Stimulated activated CD4-positive, alpha-beta T cell treated with anti-CD3 and anti-CD28 coated beads, Interleukin-1b, Interleukin-23, amount 100 ng/mL, for 1 hour (primary cell): ENCODE measurements at places on chromosomes 7 and 10.

DNA sequence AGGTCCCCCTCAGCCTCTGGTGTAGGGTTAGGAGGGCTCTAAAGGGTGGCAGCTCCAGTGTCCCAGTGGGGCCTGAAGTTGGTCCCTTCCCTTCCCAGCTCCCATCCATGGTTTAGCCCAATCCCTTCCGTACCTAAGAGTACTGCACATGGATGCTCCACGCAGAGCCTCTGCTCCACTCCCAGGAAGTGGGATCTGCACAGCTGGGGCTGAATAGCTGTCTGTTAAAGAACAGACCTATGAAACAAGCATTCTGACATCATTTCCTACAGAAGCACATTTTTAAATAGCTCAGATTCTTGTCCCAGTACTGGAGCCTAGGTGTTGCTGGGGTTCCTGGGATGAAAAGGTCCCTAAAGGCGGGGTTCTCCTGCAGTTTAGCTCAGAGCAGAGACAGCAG lies 135.9 kb downstream of the ZMYND11 start:
- no peak for DNase-seq

DNA sequence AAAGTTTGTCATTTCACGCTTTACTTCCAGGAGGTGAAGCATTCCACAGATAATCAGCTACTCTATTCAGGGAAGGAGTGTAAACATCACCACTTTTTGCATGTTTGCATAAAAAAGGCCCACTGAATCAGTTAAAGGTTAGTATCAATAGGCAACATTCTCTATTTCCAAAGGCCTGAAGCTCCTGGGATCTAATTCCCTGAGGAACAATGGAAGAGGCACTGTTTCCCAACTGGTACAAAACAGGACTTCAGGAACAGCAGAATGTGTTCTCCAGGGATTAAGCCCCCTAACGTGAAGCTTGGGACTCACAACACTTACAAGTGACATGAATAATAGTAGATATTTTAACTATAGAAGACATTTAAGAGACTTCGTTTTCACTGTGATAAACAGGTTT lies 6.1 kb downstream of the LRRN3 start:
- no peak for DNase-seq

DNA sequence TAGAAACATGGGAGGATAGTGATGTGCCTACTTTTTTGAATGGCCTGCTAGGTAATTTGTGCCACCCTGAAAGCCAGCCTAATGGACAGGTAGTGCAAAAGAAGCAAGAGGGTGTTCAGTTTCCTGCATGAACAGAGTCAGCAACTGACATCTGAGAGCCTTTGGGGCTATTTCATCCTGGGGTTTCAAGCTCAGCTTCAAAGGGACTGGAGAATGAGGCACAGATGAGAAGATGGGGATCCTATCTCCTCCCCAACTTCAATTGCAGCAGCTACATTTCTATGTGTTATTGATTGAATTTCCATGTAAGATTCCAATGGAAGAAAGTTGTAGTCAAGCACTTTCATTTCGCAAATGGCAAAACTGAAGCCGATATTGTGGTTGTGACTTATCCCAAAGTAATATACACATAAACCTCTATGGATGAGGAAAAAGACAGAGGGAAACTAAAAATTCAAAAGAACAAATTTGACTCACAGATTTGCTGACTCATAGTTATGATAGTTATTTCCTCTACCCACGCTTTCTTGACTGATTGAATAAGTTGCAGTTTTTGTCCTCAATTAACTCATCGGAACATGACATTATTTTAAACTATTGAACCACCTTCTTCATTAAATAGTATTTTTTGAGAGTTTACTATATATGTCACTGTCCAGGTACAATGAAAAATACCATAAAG lies 42.6 kb upstream of the NRP1 start:
- no peak for DNase-seq

DNA sequence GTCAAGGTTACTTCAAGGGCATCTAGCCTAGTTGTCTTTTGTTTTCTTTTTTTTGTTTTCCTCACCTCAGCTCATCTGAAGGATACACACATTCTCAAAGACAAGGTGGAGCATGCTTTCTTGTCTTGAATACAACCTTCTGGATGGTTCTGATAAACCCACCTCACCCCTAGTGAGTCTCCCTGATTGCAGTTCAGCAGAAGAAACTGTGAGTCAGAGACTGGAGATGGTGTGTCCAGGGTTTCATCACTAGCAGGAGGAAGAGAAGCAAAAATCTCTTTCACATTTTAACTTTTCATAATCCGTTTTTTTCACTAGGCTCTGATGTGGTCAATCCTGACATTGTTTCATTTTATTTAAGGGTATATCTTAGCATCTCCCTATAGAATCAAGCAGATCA lies 143.0 kb upstream of the NRBF2 start:
- DNase-seq = no peak

DNA sequence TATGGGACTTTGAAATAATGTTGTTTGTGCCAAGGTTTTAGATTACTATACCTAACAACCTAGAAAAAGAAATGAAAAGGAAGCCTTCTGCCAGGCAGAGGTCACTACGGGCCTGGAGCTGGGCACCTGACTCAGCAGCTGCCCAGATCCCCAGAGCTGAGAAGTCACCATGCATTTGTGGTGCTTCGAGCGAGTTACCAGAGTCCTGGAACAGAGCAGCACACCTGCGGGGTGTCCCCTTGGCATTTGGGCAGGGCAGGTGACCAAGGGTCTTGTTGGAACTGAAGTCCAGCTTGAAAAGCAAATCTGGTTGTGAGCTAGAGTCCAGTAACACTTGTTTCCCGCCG lies 25.5 kb downstream of the EGFR start:
- DNase-seq = no peak

DNA sequence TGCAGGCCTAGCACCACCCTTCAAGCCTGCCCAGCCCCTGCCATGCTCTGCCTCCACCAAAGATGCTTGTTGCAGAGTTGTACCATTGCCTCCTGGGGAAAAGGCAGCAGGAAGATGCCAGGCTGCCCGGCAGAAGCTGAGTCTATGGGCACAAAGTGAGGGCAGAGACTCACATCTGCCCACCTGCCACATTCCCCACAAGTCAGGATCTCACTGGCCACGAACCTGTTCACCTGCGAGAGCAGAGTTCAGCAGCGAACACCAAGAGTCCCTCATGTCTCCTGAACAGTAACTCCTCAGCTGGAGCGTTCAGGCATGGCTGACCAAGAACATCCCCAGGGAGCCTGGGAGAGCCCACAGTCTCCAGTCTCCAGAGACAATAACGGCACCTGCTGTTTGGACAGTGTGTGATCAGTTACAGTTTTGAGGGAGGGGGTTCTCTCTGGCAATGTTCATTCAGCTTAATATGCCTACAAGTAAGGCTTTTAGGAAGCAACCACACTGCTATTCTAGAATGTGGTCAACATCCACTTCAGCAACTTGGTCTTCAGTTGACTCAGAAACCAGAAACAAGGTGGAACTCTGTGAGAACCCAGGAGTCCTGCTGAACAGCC lies 78.5 kb downstream of the GRID1 start:
- no peak for DNase-seq

DNA sequence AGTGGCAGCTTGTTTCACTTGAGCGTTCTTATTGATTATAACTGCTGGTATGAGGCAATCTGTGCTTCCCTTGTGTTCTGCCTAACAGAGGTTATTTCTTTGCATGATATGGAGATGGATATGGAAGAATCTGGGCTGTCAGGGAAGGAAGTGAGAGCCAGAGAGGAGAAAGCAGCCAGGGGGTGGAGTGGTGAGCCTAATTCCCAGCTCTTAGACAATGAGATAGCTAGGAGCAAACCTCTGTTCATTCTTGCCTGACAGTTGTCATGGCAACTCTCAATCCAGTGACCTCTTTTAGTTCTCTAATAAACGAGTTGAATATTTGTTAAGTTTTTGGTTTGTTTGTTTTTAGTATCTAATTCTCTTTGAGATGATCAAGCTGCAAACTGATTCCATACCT lies 214.3 kb downstream of the NRG3 start:
- no peak for DNase-seq

GRCh38 chr7:47307311-47307710 lies 274.6 kb downstream of the TNS3 start:
- DNase-seq = no peak
